ENCODE measurements at places on chromosomes 6 and 20. TPM values are rescaled to one million over a fixed set of nuclear protein-coding genes. Genes with fewer than 3 reads are reported as not detected.

The BMP6 gene
- total RNA-seq: 1.4 TPM

The COL20A1 gene
- total RNA-seq: not detected

The ID4 gene
- 137 TPM for total RNA-seq

The RIMS1 gene
- 12.1 TPM for total RNA-seq

All from gastroesophageal sphincter (tissue), 4 donors.